ENCODE measurements at places on chromosomes 16 and 17.

- no peak for DNase-seq
Measured at GRCh38 chr16:63496282-63496681, 1460.0 kb upstream of the CDH8 start.

GRCh38 chr17:9294661-9295210 lies 273.4 kb downstream of the NTN1 start:
- no peak for DNase-seq

DNA sequence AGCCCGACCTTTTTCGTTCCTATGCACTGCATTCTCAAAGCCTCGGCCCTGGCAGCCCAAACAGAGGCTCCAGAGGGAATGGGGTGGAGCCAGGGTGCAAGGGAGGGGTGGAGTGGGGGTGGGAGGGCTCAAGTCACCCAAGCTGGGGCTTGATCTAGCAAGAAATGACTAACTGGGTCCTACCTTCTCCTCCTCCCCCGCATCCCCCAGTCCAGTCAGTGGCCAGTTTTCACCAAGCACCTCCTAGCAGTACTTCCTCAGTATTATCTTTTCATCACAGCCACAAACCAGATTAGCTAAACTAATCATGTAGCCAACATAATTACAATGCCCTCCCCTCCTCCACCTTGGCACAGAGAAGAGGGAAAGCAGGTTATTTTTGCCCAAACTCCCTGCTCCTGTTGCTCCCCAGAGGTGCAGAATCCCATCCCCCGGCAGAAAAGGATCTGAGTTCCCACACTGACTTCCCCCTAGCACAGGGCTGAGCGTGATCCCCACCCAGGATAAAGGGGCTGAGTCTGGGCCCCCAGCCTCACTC lies 2.2 kb downstream of the JUP start:
- DNase-seq, result no peak

DNA sequence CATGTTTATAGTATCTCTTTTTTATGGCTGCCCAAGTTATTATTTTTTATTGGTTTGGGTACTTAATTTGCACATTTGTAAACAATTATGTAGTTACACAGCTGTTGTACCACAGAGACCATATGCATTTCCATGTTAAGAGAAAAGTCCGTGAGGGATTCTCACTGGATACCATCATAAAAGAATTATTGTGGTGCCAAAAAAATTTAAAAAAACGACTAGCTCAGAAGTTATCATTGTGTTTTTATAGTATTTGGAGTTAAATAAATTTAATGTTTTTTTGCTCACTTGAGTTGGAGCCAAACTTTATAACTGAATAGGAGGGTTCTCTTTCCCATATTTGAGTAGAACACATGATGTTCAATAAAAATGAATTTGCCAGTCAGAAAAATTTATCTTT lies 618.7 kb downstream of the WWOX start:
- no peak for DNase-seq

DNA sequence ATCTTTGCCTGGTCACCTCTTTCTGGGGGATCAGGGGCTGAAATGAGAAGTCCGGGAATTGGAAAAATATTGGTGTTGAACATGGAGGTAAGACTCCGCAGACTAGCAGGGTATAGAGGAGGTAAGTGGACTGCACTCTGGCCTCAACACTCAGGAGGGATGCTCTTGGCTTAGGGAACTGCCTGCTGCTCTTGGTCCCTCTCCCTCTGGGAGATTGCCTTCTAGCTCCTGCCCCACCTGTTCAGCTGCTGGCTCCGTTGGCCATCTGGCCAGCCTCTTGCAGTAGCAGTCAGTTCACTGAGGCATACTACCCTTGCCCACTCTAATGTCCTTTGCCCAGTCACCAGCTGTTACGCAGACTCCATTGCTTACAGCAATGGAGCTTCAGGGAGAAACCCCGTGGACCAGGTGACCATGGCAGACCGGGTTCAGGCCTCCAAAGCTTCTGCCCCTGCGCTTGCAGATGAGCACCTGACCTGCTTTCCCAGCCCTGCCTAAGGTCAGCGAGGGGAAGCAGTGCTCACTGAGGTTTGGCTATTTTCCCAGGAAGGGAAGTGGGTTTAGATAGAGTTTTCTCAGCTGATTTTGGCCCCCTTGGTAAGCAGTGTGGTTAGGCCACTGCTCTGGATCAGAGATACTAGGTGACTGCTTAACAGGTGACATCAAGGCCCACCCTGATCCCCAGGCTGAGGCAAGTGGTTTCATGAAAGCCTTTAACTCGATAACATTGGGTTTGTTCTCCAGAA lies 11.9 kb downstream of the CDK5RAP3 start:
- no peak for DNase-seq

- DNase-seq, result no peak
Measured at GRCh38 chr17:43595466-43595865, 49.3 kb upstream of the ETV4 start.

DNA sequence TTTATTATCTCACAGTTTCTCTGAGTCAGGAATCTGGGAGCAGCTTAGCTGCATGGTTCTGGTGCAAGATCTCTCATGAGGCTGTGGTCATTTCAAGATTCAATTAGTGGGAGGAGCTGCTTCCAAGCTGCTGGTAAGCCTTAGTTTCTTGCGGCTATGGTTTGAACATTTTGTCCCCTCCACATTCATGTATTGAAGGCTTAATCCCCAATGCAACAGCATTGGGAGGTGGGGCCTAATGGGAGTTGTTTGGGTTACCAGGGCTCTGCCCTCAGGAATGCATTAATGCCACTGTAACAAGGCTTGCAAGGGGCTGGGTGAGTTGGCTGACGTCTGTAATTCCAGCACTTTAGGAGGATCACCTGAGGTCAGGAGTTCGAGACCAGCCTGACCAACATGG lies 272.9 kb downstream of the UTP18 start:
- no peak for DNase-seq

Measured in CD4-positive, alpha-beta T cell treated with Interleukin-1 beta for 1 hour (primary cell).